ENCODE measurements at places on chromosomes 6 and 20.

DNA sequence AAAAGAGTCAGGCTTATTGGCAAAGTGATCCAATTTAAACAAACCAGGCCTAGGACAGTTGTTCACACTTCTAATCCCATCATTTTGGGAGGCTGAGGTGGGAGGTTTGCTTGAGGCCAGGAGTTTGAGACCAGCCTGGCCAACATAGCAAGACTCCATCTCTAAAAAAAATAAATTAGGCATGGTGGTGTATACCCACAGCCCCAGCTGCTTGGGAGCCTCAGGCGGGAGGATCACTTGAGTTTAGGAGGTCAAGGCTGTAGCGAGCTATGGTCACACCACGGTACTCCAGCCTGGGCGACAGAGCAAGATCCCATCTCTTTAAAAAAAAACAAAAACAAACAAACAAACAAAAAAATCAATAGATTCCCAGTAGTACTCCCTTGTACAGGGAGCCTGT lies 86.8 kb downstream of the SASH1 start:
- DNase-seq = no peak

DNA sequence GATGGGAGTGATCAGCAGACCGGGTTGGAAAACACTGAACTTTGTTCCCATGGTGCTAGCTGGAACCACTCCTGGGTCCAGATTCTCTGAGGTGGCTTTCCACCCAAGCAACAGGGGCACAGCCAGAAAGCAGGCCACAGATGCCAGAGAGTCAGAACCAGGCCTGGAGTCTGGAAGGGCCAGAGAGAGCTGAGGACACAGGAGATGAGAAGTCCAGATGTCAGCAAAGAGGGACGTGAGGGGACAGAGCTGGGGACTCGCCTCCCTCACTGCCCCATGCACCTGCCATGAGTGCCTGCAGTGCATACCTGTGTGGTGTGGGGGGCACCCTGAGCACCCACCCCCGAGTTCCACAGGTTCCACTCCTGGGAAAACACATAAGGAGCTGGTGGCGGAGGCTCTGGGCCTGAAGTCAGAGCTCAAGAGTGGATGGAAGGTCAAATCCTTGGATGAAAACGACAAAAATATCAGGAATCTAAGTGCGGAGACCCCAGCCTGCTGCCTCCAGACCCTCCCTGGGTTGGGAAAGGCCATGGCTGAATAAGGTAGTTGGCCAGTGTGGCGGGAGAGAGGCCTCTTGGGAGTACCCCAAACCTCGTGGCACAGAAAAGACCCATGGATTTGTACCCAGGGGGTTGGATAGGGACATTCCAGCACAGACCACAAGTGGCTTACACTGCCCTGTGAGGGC lies 224.2 kb downstream of the SYNDIG1 start:
- DNase-seq = no peak

GRCh38 chr6:123745895-123746294 lies 57.8 kb upstream of the NKAIN2 start:
- no peak for DNase-seq

DNA sequence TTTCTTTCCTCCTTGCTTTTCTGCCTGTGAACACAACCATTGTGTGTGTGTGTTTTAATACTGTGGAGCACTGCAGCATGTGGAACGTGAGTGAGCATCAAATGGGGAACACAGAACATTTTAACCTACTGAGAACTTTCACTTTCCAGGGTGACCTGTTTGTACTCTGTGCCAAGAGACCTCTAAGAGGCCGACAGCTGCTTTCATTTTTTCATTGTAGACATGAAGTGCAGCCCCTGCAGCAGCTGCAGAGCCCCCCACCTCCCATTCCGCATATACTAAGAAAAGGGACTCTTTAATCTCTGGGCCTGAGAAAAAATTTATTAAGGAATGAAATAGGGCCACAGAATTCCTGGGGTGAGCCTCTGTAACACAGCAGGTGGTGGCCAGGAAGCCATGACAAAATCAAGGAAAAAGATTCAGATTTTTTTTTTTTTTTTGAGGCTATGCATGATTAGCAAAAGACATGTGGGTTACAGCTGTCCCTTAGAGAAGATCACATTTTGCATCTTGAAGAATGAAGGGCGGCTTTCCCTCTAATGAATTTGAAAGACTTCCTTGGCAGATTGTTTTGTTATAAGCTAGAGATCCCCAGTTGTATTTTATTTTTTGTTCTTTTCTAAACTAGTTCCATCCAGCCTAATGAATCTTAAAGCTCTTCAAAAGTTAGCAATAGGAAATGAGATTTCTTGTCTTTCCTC lies 503.4 kb downstream of the CD109 start:
- DNase-seq = no peak

DNA sequence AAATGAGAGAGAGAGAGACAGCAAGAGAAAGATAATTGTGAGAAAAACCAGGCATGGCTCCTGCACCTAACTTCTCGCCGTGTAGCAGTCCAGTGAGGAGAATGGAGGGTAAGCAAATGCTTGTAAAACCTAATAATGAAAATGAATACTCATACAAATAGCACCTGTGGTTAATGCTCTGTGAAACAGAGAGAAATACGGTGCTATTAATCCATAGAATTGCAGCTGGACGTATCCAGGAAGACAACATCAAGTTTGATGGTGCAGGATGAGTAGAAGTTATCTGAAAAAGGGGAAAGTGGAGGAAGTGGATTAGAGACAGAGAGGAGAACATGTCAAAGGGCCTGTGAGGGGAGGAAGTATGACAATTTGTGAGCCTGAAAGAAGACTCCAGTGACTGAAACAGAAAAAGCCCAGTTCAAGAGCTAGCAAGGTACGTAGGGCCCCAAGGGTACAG lies 89.4 kb upstream of the PAK5 start:
- DNase-seq = no peak

GRCh38 chr20:48645666-48646065 lies 182.1 kb downstream of the PREX1 start:
- DNase-seq = no peak

- no peak for DNase-seq
Observed at GRCh38 chr6:138410972-138411880, 7.2 kb downstream of the HEBP2 start.

GRCh38 chr20:33689973-33690372 lies 3.8 kb upstream of the E2F1 start:
- peak; percentile 72 for DNase-seq

- DNase-seq = no peak
Observed at GRCh38 chr20:49984426-49985153, 1.8 kb downstream of the SNAI1 start.

DNA sequence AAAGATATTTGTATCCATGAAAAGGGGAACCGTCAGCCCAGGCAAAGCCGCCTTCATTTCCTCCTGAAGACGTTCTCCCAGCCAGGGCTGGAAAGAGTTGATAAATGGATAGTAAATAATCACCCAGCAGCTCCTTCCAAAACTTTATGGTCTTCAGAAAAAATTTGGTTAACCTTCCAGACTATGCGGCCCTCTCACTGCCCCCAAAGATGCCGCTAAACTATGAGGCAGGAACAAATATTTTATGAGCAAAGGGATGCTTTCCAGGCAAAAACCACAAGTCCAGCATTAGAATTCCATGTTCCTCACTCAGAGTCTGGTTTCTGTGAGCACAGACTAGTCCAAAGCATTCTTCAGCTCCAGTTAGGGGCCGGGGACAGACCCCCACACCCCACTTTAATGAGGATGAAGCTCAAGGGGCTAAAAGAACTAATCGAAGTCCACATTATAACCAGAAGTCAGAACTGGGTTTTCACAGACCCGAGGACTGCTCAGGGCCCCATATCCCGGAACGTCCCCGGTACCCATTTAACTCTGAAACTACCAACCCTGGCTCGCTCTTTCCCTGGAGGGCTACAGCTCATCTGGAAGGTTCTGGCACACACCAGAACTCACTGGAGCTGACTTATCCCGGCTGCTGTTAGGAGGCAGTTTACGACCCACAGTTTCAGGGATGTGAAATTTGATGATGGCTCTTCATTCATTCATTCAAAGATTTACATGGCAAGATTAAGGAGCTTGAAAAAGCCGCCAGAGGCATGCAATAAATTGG lies 29.4 kb downstream of the BMP7 start:
- no peak for DNase-seq

GRCh38 chr6:93819189-93819588 lies 399.8 kb upstream of the EPHA7 start:
- no peak for DNase-seq

DNA sequence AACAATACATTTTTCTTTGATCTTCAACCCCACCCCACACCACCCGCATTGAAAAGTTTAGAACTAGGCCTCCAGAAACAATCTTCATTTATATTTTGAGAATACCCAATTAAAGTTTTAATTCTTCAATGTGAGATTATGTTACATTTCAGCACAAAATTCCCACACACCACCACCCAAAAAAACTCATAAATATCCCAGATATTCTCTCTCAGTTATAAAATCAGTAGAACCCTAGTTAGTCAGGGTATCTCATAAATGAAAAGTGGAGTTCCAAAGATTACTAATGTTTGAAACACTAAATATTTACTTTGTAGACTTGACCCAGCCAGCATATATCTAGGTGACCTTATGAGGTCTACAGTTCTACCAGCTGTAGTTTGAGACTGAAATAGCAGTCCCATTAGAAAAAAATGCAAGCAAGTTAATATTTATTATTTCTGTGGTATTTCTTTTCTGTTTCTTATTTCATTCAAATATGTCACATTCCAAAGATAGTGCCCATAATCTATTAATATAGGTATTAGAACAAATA lies 371.0 kb downstream of the TENT5A start:
- DNase-seq = no peak
